ENCODE measurements at places on chromosomes 7 and 10. TPM values are rescaled to one million over a fixed set of nuclear protein-coding genes. Genes with fewer than 3 reads are reported as not detected.

Gene ACHE
- under 0.01 TPM for total RNA-seq

- peaks cover 7% of the 10 kb centered on the region for H3K4me1 ChIP-seq
- H3K36me3 ChIP-seq = peaks cover 26% of the 10 kb centered on the region
- no peaks in the 10 kb centered on the region for H3K27me3 ChIP-seq
- H3K4me3 ChIP-seq = no peak overlapping the region
Observed at GRCh38 chr7:100106633-100107032, 5.2 kb downstream of the AP4M1 start.

DNA sequence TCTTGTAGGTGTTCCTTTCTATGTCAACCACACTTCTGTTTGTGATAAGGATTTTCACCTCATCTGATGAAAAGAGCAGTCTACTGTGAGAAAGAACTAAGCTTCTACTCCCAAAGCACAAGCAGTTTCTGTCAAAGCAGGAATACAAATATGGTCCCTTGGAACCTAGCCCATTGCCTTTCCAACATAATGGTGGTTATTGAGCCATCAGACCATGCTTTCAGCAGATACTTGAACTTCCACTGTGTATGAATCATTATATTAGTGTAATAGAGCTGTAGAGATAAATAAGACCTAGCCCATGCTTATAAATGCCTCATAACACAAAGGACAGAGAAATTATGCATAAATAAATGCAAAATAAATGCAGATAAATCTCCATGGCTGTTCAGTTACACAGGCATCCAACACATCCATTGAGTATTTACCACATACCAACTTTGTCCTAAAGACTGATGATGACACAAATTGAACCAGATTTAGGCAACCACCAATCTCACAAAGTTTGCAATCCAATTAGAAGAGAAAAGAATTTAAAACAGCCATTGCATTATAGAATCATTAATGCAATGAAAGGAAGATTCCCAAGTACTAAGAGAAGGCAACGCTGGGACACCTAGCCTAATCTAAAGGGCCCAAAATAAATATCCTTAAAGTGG, 729.4 kb upstream of the C7orf33 start:
- H3K27ac ChIP-seq = no peak overlapping the region
- H3K4me1 ChIP-seq = no peaks in the 10 kb centered on the region
- no peaks in the 10 kb centered on the region for H3K27me3 ChIP-seq
- DNase-seq = no peak
- no peak overlapping the region for H3K4me3 ChIP-seq

GRCh38 chr10:112429654-112430230, 17.0 kb downstream of the ZDHHC6 start:
- DNase-seq = no peak
- no peak overlapping the region for H3K4me3 ChIP-seq
- peaks cover 10% of the 10 kb centered on the region for H3K36me3 ChIP-seq
- no peaks in the 10 kb centered on the region for H3K27me3 ChIP-seq
- H3K4me1 ChIP-seq = no peaks in the 10 kb centered on the region

DNA sequence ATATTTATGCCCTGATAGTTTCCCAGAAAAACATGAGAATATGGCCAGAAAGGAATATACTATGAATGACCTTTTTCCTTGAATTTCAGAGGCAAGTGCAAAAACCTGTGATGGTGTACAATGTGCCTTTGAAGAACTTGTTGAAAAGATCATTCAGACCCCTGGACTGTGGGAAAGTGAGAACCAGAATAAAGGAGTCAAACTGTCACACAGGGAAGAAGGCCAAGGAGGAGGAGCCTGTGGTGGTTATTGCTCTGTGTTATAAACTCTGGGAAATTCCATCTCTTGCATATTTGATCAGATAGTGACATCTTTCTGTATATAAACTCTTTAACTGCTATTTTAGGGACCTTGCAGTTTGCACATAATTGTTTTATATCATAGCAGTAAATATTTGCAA, 33.7 kb downstream of the RAB18 start:
- no peak overlapping the region for H3K27ac ChIP-seq
- H3K36me3 ChIP-seq = peaks cover 7% of the 10 kb centered on the region
- H3K27me3 ChIP-seq = no peaks in the 10 kb centered on the region
- no peak for DNase-seq
